ENCODE measurements at places on chromosomes 5 and 9. TPM values are rescaled to one million over a fixed set of nuclear protein-coding genes. Genes with fewer than 3 reads are reported as not detected.

The ADAMTSL2 gene
- not detected for total RNA-seq

The ZNF879 gene
- total RNA-seq, result 3.9 TPM

The PDCD1LG2 gene
- 8.2 TPM for total RNA-seq

The LCN9 gene
- not detected for total RNA-seq

The CDO1 gene
- 7.3 TPM for total RNA-seq

The FBXO10 gene
- total RNA-seq, result 9.0 TPM

The INSL4 gene
- total RNA-seq, result not detected

The EFNA5 gene
- 11.1 TPM for total RNA-seq

Data from subcutaneous preadipocyte (primary cell).